Sciatic nerve (tissue), 2 donors: ENCODE measurements at places on chromosomes 4 and X. TPM values are rescaled to one million over a fixed set of nuclear protein-coding genes. Genes with fewer than 3 reads are reported as not detected.

The MMRN1 gene
- total RNA-seq = 8.5 TPM

The PTTG2 gene
- 1.1 TPM for total RNA-seq

The UGDH gene
- 53.4 TPM for total RNA-seq

The RAB9B gene
- total RNA-seq = 3.8 TPM

The USP17L13 gene
- total RNA-seq = not detected

The SLC7A11 gene
- 0.89 TPM for total RNA-seq

The TCP11X2 gene
- not detected for total RNA-seq

The RENBP gene
- 23.0 TPM for total RNA-seq

The STARD8 gene
- 24.2 TPM for total RNA-seq

The DRD5 gene
- total RNA-seq = not detected

The POU3F4 gene
- not detected for total RNA-seq

The BEX2 gene
- 2.6 TPM for total RNA-seq

The AKAP4 gene
- total RNA-seq = not detected

The UNC5C gene
- total RNA-seq = 4.5 TPM

The AFF2 gene
- total RNA-seq = 7.6 TPM

The SPANXN4 gene
- total RNA-seq = not detected

The CT45A5 gene
- total RNA-seq = not detected

The LRIT3 gene
- 0.31 TPM for total RNA-seq
